ENCODE measurements at places on chromosomes 5 and 9.
A peak's percentile ranks its signal among the peaks of the same experiment; 100 is the strongest.

DNA sequence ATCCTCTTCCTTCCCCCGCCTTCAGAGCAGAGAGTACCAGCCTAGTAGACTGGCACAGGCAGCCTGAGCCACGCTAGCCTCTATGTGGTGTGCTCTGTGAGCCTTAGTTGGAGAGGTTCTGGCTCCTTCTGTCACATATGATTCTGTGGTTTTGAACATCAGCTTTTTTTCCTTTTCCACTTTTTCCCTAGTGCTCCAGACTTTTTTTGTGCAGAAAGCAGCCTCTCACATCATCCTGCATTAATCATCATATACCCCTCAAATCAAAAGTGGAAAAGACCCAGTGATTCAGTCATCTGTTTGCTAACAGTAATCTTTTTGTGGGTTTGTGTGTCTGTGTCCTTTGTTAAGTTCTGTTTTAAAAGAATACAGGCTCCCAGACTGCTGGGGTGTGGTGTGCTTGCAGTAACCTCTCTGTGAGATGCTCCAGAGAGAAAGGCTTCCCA lies 663.9 kb upstream of the RGMB start:
- no peak for DNase-seq

- no peak for DNase-seq
Measured at GRCh38 chr9:16659096-16659495, 211.4 kb downstream of the BNC2 start.

- DNase-seq = no peak
Measured at GRCh38 chr5:149054416-149054815, 8.4 kb downstream of the SH3TC2 start.

DNA sequence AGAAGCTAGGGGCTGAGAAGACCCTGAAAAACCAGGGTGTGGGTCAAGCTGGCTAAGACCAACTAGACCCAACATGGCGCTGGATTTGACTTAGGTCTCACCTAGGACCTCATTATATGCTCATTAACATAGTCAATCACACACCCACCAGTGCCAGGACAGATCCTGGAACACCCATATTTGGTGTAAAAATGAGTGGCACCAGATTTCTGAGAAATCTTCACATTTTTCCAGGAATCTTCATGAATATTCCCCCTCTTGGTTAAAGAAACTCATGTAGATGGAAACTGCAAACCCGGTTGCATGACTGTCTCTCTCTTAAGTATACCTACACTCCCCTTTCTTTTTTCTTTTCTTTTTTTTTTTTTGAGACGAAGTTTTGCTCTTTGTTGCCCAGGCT lies 17.9 kb upstream of the RAB14 start:
- no peak for DNase-seq

DNA sequence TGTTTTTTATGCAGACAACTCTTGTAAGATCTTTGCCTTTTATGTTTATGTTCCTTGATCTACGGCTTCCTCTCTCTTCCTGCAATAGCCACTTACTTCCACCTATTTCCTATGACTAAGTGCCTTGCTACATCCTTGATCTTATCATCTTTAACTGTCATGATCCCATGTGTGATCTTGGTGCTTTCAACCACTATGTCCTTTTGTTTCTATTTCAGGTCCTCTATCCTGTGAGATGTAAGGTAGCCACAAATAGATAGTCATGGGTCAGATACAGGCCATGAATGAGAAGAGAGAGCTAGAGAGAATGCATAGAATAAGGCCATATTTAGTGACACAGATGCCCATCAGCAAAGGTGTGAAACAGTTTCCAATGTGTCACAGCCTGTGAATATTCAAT lies 243.6 kb upstream of the HAPLN1 start:
- DNase-seq = no peak

- no peak for DNase-seq
Measured at GRCh38 chr9:129341171-129341986, 163.3 kb upstream of the IER5L start.

DNA sequence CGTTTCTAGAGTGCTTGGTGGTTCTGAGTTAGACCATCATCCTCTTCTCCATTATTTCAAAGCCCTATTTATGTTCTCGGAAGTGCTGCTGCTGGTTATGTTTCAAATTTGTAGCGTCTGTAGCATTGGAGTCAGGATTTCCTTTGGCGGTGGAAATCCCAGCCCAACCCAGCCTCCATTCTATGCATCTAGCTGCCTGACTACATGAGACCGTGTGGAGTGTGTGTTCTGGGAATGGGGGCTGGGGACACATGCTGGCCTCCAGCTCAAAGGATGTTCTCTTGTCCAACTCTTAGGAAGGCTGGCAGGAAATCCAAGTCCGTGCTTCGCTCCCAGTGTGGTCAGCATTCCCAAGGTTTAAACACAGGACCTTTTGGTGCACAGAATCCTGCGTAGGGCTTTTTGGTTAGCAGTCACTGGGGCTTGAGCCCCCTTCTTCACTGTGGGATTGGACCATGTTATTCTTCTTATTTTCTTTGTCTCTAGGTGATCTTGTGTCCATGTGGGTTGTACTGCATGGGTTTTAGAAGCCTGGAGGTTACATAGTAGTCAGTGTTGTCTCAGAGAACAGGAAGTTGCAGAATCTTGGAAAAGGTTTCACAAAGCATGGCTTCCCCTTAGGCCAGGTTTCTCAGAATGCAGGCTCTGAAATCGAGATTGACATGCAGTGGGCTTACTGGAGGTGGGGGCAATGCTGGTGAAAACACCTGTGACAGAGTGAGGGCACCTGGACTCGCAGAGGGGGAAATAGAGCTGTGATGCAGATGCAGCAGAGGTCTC lies 132.2 kb downstream of the ARHGAP26 start:
- DNase-seq = no peak

DNA sequence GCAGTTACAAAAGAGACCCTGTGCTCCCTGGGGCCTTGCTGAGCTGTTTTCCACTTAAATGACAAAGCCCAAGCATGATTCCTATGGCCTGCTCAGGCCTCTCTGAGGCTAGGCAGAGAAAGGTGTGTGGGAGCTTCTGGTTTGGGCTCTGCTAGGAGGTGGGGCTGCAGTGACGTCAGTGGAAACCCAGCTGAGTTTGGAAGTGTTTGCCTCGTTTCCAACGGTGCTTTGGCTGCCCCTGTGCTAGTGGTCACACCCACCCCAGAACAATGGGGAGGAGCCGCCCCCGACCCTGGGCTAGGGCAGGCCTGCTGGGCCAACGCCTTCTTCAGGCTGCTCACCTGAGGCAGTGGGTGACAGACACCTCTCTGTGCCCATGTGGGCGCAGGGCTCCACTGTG lies 10.4 kb downstream of the ANGPTL2 start:
- no peak for DNase-seq

- no peak for DNase-seq
Measured at GRCh38 chr9:31078175-31078574, 1306.3 kb upstream of the ACO1 start.

DNA sequence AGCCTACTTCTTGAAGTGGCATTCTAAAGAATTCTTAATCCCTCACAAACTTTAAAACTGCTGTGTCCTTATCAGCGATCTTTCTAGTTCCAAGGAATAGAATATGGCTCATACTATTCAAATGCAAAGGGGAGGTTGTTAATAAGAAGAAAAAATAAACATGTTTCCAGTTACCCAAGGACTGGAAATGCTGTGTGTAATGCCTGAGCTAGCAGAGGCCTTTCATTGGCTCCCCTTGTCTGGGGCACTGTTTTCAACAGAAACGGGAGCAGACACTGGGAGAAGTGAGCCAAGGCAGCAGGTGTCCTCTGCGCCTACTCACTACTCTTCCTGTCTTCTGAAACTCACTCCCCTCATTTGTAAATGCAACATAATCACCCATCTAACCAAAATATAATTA lies 253.0 kb downstream of the MARCHF11 start:
- DNase-seq = no peak

- DNase-seq = no peak
Measured at GRCh38 chr9:133449760-133450159, 10.0 kb upstream of the CACFD1 start.

DNA sequence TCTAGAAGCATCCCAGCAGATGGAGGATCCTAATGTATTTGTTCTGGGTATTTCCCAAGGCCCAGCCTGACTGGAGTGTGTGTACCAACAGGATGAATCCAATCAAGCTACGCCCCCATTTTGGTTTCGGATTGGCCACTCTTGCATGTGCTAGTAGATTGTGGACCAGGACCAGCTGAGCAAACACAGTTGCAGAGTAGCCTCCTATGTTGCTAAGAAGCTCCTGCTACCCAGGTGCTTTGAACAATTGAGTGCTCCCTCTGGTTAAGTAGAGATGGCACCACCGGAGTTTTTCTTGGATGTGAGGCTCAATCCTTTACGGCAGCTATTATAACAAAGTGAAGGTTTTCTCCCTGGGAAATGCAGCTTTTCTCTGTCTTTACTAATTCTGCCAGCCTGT lies 204.5 kb downstream of the NTRK2 start:
- DNase-seq = no peak

DNA sequence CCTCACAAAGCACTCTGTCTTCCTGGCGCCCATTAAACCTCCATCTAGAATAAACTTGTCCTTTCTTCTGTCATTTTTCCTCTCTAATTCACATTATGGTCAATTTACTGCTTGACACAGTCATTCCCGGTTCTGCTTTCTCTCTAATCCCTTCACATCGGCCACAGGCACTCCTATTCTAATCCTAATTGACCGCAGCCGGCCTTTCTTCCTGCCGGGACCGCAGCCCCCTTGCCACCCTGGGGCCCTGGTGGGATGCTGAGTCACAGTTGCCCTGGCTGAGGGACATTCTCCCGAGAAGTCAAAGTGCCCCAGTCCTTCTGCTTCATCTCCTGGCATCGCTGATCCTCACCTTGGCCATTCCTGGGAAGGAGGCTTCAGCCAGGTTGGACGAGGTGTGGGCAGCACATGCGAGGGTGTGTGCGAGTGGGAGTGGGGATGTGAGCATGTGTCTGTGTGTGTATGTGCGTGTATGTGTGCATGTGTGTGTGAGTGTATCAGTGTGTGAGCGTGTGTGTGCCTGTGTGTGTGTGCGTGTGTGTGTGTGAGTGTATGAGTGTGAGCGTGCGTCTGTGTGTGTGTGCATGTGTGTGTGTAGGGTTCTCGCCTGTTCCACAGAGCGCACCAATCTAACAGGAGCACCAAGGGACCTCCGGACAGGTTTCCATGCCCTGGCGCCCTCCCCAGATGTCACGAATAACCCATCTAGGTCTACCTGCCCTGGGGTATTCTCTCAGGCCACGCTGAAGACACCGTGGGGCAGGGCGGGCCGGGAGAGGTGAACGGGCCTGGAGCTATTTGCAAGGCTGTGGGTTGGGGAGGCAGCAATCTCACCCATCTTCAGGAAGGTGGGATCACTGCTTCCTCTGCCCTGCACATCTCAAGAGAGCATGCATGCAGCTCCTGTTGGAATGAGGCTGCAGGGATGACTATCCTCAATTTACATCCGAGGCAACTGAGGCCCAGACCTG lies 191.2 kb downstream of the PAX5 start:
- DNase-seq = no peak

- no peak for DNase-seq
Measured at GRCh38 chr5:173624282-173624681, 7.8 kb upstream of the BOD1 start.

DNA sequence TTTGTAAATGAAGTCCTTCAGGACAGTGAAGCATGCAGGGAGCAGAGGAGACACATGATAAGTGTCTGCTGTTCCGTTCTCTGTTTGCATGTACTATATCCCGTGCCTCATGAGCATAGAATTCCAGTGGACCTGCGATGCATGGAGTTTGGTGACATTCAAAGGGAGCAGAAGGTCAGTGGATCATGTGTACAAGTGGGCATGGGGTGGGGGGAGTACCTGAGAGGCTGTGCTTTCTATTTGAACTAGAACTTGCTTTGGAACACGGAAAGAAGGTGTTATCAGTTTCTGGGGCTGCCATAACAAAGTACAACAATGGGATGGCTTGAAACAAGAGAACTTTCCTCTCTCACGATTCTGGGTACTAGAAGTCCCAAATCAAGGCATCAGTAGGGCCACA lies 5.1 kb upstream of the CCNJL start:
- DNase-seq = no peak

- DNase-seq = no peak
Measured at GRCh38 chr9:114855488-114855887, 49.6 kb upstream of the TNFSF15 start.

GRCh38 chr5:173753307-173754168 lies 134.6 kb upstream of the CPEB4 start:
- no peak for DNase-seq

- no peak for DNase-seq
Measured at GRCh38 chr9:90720621-90721265, 78.1 kb upstream of the DIRAS2 start.

DNA sequence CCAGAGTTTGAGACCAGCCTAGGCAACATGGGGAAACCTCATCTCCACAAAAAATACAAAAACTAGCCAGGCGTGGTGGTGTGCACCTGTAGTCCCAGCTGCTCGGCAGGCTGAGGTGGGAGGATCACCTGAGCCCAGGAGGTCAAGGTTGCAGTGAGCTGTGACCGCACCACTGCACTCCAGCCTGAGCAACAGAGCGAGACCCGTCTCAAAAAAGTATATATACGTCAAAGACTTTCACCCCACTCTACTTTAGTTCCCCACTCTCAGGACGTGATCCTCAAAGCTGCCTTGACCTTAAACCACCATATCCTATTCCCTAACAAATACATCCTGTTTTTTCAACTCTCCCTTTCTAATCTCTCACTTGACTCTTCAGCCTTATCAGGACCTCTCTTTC lies 41.0 kb downstream of the PCDHGC5 start:
- DNase-seq = no peak

- no peak for DNase-seq
Measured at GRCh38 chr5:1877103-1878049, 5.3 kb downstream of the IRX4 start.

DNA sequence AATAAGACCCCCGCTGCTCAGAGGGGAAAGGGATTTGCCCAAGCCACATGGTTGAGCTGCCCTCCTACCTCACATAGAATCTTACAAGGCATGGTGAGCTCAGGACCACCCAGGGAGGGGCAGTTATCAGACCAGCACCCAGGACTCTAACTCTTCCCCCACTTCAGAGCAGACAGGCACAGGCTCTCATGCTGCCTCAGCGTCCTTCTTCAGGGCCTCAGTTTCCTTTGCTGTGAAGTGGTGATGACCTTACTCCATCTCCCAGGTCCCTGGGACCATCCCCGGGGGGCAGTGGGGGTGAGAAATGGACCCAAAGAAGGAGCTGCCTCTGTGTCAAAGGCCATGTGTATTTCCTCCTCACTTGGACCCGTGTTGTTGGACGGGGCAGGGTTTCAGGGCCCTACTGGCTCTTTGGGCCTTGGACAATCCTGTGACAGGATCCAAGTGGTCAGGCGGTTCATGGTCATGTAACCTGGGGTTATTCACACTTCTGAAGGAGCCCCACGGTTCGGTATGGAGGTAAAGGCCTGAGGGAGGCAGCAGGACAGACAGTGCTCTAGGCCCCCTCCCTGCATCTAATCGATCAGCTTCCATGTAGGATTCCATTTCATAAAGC lies 31.7 kb upstream of the CSF1R start:
- DNase-seq = peak; percentile 3
